CD14-positive monocyte (primary cell): ENCODE measurements at places on chromosomes 7 and 10.

DNA sequence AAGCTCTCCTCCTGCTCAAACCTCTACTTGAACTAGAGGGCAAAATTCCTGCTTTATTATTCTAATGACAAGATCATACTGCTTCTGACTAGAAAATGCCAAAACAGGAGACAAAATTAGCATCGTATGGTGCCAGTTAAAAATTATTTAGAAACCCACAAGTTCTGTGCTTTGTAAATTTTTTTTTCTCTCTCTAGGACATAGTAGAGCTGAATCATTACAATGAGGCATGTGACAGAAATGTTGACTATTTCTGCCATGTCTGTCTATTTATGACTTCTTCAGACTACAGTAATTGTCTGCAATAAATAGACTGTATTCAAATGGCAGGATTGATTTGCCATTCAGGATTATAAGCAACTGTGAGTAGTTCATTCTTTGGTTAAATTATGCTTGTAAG lies 335.8 kb downstream of the PRPF18 start:
- DNase-seq: no peak

DNA sequence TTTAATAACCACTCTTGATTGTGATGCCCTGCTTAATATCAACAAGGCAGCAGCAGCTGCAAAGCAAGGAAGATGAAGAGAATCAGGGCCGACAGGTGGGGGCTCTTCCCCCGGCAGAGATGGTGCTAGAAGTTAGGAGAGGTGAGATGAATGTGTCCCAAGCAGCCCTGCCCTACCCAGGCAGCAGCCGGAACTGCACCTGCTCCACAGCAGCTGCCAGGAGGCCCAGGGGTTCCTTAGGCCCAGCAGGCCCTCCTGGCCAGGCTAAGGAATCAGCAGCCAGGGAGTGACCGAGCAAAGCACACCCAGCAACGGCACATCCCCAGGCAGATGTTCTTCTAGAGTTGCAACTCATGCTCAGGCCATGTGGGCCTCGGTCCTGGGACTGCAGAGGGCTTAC lies 17.9 kb downstream of the AFAP1L2 start:
- no peak for DNase-seq

GRCh38 chr7:74280985-74281384 lies 8.2 kb upstream of the CLIP2 start:
- DNase-seq: no peak

DNA sequence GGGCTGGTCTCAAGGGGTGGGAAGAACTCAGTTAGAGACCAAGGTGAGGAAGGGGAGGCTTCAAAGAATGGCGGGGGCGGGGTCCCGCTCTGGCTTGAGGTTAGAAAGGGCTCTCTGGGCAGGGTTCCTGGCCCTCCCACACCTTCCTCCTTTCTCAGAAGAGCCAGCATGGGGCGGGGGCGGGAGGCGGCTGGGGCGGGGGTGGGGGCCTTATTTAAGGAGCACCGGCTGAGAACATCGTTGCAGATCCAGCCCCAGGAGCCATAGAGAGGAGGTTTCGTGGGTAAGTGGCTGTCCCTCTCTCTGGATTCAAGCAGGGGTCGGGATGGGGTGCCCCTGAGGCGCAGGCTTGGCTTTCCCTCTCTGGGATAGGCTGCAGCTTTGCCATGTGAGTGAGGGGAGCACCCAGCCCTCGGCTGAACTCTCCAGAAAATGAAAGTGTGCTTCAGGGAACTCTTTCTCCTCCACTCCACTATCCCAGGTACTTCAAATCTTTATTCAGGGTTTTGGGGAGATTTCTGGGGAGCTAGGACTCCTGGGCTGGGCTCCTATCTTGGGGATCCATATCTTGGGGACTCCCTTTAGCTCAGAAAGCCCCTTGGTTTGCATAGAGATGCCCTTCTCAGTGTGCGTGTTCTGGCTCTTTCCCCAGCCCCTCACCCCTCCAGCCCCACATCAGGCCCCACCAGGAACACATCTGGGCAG lies 3.3 kb upstream of the CUEDC2 start:
- no peak for DNase-seq

GRCh38 chr7:107977048-107977447 lies 25.9 kb downstream of the LAMB1 start:
- DNase-seq: no peak

GRCh38 chr10:36681751-36682632 lies 443.4 kb upstream of the ANKRD30A start:
- DNase-seq: no peak
